Aorta (tissue), 5 donors: ENCODE measurements at places on chromosomes 4 and X. TPM values are rescaled to one million over a fixed set of nuclear protein-coding genes. Genes with fewer than 3 reads are reported as not detected.

ADH1C gene
- total RNA-seq, result 3.4 TPM

- H3K36me3 ChIP-seq, result no peaks in the 10 kb centered on the region
- H3K4me3 ChIP-seq, result no peak overlapping the region
- no peak for DNase-seq
- H3K27ac ChIP-seq, result no peak overlapping the region
Measured at GRCh38 chr4:6788123-6788522, 5.6 kb downstream of the KIAA0232 start.

SASH3 gene
- total RNA-seq, result 16.1 TPM

GRCh38 chrX:71525316-71525715, 7.6 kb upstream of the OGT start:
- no peak overlapping the region for H3K4me3 ChIP-seq
- no peak for DNase-seq

GRIA3 gene
- 12.4 TPM for total RNA-seq

SHOX gene
- total RNA-seq, result not detected

DNA sequence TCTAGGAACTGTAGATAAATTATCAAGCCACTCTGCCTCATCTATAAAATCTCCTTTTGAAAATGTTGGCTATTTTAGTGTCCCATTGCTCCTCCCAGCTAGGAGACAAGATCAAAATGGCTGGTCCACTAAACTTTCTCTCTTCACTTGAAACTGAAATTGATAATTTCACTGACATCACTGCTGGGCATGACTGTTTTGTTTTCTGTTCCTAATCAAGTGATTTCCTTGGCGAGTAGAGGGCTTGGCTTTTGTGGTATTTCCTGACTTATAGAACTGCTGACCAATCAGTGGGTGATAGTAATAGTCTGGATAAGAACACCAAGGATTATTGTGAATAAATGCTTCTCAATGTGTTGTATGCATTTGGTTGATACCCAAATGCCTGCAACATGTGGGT, 2152.9 kb downstream of the ARAP2 start:
- H3K4me1 ChIP-seq, result no peaks in the 10 kb centered on the region
- no peak for DNase-seq
- no peak overlapping the region for H3K4me3 ChIP-seq
- no peak overlapping the region for H3K27ac ChIP-seq
- no peaks in the 10 kb centered on the region for H3K36me3 ChIP-seq
- no peaks in the 10 kb centered on the region for H3K27me3 ChIP-seq

TBC1D8B gene
- 12.8 TPM for total RNA-seq

IL15 gene
- total RNA-seq, result 10.3 TPM

DNA sequence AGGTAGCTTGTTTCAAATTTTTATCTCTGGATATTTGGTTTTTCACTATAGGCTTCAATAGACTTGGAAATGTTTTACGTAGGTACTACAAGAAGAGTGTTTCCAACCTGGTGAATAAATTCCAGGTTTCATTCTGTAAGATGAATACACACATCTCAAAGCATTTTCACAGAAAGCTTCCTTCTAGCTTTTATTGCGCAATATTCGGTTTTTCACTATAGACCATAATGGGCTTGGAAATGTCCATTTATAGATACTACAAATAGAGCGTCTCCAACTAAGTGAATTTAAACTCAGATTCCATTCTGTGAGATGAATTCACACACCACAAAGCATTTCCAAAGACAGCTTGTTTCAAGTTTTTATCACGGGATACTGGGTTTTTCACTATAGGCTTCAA, 857.7 kb upstream of the HS3ST1 start:
- no peaks in the 10 kb centered on the region for H3K27me3 ChIP-seq
- H3K27ac ChIP-seq, result no peak overlapping the region
- H3K4me1 ChIP-seq, result no peaks in the 10 kb centered on the region

- no peaks in the 10 kb centered on the region for H3K27me3 ChIP-seq
- H3K36me3 ChIP-seq, result no peaks in the 10 kb centered on the region
- H3K27ac ChIP-seq, result no peak overlapping the region
- no peak overlapping the region for H3K4me3 ChIP-seq
- no peaks in the 10 kb centered on the region for H3K4me1 ChIP-seq
Measured at GRCh38 chrX:1534301-1535168, 2.5 kb downstream of the P2RY8 start.

- no peaks in the 10 kb centered on the region for H3K36me3 ChIP-seq
- H3K4me1 ChIP-seq, result peaks cover 3% of the 10 kb centered on the region
- peak overlapping the region; percentile 96 for H3K27ac ChIP-seq
- DNase-seq, result no peak
- no peak overlapping the region for H3K4me3 ChIP-seq
Measured at GRCh38 chr4:185730849-185731608, 81.0 kb downstream of the SORBS2 start.

DNA sequence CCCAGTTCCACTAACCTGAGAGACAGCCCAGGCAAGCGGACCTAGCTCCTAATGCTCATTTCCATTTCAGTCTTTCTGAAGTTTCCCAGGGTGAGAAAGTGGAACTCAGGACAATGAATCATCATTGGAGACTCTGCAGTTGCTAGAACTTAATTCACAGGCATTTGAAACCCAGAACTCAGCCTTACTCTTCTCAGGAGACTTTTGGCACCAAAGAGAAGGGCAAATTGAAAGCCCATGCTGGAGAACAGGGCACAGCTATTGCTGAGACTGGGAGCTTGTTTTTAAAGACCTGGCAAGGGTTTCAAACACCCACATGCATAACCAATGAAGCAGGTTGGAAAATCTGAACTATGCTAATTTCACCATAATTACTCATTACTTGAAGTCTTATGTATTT, 36.0 kb downstream of the BST1 start:
- no peaks in the 10 kb centered on the region for H3K36me3 ChIP-seq
- DNase-seq, result no peak
- no peaks in the 10 kb centered on the region for H3K4me1 ChIP-seq
- no peak overlapping the region for H3K27ac ChIP-seq

FAT1 gene
- total RNA-seq, result 95.3 TPM

- no peaks in the 10 kb centered on the region for H3K36me3 ChIP-seq
- H3K27ac ChIP-seq, result no peak overlapping the region
- H3K4me3 ChIP-seq, result no peak overlapping the region
- no peaks in the 10 kb centered on the region for H3K4me1 ChIP-seq
Measured at GRCh38 chrX:7164174-7164573, 16.2 kb upstream of the PUDP start.

DNA sequence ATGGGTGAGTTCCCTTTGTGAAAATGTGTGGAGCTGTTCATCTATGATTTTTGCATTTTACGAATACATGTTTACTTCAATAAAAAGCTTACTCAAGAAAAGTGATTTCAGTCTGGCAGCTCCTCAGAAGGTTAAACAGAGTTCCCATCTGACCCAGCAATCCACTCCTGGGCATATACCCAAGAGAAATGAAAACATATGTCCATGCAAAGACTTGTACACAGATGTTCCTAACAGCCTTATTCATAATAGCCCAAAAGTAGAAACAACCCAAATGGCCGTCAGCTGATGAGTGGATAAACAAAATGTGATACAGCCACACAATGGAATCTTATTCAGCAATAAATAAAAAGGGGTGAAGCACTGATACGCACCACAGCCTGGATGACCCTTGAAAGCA, 20.8 kb downstream of the CLCN4 start:
- no peaks in the 10 kb centered on the region for H3K27me3 ChIP-seq
- no peak for DNase-seq
- no peaks in the 10 kb centered on the region for H3K4me1 ChIP-seq

- no peak overlapping the region for H3K27ac ChIP-seq
- H3K36me3 ChIP-seq, result no peaks in the 10 kb centered on the region
- no peaks in the 10 kb centered on the region for H3K27me3 ChIP-seq
- DNase-seq, result no peak
- no peak overlapping the region for H3K4me3 ChIP-seq
- H3K4me1 ChIP-seq, result peaks cover 2% of the 10 kb centered on the region
Measured at GRCh38 chr4:41079881-41080560, 134.3 kb downstream of the APBB2 start.

DNA sequence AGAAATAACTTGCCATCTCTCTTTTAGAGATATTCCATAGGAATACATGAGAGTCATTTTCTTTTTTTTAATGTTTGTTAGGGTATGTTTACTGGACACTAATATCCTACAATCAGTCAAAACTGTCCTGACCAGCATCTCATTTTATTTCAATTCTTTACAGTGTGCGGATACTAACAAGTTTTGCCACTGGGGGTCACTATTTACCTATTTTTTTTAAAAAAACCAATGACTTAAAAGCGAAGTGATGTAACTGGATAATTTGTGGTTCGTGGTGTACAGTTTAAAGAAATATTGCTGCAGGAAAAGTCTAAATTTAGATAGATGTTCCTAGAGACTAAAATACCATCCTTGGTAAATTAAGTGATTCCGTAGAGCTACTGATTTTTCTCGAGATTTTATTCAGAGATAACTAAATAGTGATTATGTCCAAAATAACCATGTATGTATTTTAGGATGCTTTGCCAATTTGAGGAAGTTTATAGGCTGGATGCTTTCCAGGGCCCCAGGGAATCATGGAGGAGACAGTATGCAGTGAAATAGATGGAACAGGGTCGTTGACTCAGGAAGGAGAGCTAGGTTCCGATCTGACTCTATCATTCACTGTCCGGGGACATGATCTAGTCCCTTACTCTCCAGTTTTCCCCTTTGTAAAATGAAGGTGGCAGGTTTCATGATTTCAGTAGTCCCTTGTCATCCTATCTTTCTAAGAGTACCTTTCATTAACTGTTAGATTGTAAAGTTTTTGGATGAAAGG, 34.0 kb upstream of the GNPDA2 start:
- no peak overlapping the region for H3K27ac ChIP-seq
- no peak overlapping the region for H3K4me3 ChIP-seq
- DNase-seq, result no peak
- H3K4me1 ChIP-seq, result no peaks in the 10 kb centered on the region
- H3K27me3 ChIP-seq, result no peaks in the 10 kb centered on the region
- H3K36me3 ChIP-seq, result no peaks in the 10 kb centered on the region

GRCh38 chrX:109679820-109680219, 53.2 kb downstream of the ACSL4 start:
- H3K27me3 ChIP-seq, result no peaks in the 10 kb centered on the region
- no peak for DNase-seq
- H3K4me1 ChIP-seq, result no peaks in the 10 kb centered on the region

NEXMIF gene
- total RNA-seq, result 4.1 TPM

GRCh38 chr4:73729534-73730165, 10.7 kb upstream of the CXCL8 start:
- H3K4me3 ChIP-seq, result no peak overlapping the region
- H3K27me3 ChIP-seq, result no peaks in the 10 kb centered on the region
- no peak overlapping the region for H3K27ac ChIP-seq
- DNase-seq, result peak; percentile 77

DNA sequence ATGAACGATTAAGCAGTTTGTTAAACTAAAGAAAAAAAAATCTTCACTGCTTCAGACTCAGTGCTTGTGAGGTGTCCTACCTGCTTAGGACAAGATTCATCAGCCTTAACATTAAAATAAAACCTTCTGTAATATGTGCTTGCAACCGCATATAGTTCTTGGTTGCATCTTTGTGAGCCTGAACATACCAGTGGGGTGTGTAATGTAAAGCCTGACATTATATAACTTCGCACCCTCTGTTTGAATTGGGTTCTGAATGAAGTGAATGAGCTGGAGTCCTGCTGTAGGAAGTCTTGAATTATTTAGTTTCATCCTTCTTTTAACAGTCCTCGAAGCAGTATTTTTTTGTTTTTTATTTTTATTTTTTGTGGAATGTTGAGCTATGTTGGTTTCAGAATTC, 3.1 kb downstream of the KDM6A start:
- no peak overlapping the region for H3K4me3 ChIP-seq
- H3K27ac ChIP-seq, result no peak overlapping the region
- H3K27me3 ChIP-seq, result no peaks in the 10 kb centered on the region
- H3K36me3 ChIP-seq, result no peaks in the 10 kb centered on the region
- DNase-seq, result no peak
- no peaks in the 10 kb centered on the region for H3K4me1 ChIP-seq

DNA sequence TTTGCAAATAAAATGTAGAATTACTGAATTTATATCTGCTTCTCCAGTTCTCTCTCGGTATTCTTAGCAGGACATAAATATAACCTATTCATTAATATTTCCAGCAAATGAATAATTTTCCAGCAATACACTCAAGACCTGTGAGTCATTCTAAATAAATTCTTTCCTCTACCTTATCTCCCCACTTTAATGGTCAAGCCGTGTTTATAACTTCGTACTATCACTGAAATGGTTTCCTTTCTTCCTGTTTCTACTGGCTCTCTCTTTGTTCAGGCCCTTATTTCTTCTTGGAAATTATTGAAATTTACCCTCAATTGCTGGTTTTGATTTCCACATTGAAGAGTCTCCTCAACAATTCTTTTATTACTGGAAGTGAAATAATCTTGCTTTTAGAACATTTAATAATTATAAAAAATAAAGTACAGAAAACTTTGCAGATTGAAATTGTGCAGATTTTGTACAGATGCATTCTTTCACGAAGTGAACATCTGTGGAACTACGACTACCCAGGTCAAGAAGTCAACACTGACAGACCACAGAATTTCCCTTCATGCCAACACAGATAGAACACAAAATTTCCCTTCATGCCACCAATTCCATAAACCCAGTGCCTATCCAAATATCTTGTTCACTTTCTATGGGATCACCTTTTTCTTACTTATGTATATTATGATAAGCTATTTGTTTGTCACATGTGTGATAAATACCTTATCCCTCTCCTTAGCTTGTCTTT, 205.7 kb downstream of the FAT4 start:
- no peaks in the 10 kb centered on the region for H3K27me3 ChIP-seq
- H3K27ac ChIP-seq, result no peak overlapping the region
- DNase-seq, result no peak
- H3K36me3 ChIP-seq, result no peaks in the 10 kb centered on the region

DNA sequence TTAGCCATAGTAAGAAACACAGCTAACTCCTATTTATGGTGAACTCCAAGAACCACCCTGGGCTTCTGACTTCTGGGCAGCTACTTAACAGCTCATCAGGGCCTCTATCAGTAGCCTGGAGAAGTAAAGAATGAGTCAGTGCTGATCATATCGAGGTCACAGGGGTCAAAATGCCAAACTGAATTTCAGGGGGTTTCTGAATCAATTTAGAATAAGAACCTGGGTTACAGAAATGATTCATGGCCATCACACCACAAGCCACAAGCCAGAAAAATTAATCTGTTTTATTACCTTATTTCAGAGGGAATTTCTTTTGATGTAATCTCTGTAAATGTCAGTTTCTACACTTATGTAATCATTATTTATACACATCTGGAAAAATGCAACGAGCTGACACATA, 64.4 kb downstream of the CHST7 start:
- H3K4me1 ChIP-seq, result no peaks in the 10 kb centered on the region
- no peak overlapping the region for H3K4me3 ChIP-seq
- H3K36me3 ChIP-seq, result no peaks in the 10 kb centered on the region
- H3K27ac ChIP-seq, result no peak overlapping the region

GYPE gene
- 4.0 TPM for total RNA-seq

NPNT gene
- 354 TPM for total RNA-seq

- no peak for DNase-seq
- H3K4me3 ChIP-seq, result no peak overlapping the region
- H3K27me3 ChIP-seq, result no peaks in the 10 kb centered on the region
Measured at GRCh38 chr4:67556436-67556835, 2.1 kb upstream of the STAP1 start.

BTC gene
- total RNA-seq, result 10.0 TPM

CSAG1 gene
- total RNA-seq, result not detected

GRCh38 chr4:24912252-24913118, at the start of gene CCDC149:
CCDC149 (minus strand) TSS chr4:24913042; CDS start chr4:24912864, 178 bp downstream.
- peak within 1 kb of the TSS; percentile 83 for H3K27ac ChIP-seq
- H3K4me1 ChIP-seq, result no peaks in the 10 kb centered on the region
- no peaks in the 10 kb centered on the region for H3K27me3 ChIP-seq
- no peaks in the 10 kb centered on the region for H3K36me3 ChIP-seq
- H3K4me3 ChIP-seq, result peak within 1 kb of the TSS; percentile 48

CRMP1 gene
- total RNA-seq, result 0.58 TPM

CYSLTR1 gene
- 3.0 TPM for total RNA-seq

PROM1 gene
- total RNA-seq, result 28.9 TPM

GRCh38 chr4:170202721-170203120, 113.0 kb upstream of the AADAT start:
- no peaks in the 10 kb centered on the region for H3K4me1 ChIP-seq
- no peak overlapping the region for H3K27ac ChIP-seq
- no peaks in the 10 kb centered on the region for H3K36me3 ChIP-seq
- no peak for DNase-seq
- H3K27me3 ChIP-seq, result no peaks in the 10 kb centered on the region
